ENCODE measurements at places on chromosomes 13 and 19. TPM values are rescaled to one million over a fixed set of nuclear protein-coding genes. Genes with fewer than 3 reads are reported as not detected.

Gene GPR4
- total RNA-seq = 0.26 TPM

Gene CEACAM4
- total RNA-seq = not detected

Gene ZNF180
- total RNA-seq = 5.9 TPM

Gene CEACAM16
- total RNA-seq = not detected

Gene CD177
- not detected for total RNA-seq

- DNase-seq = no peak
These were observed 626 bp upstream of the ATP5F1D start for GRCh38 chr19:1240925-1241324.

DNA sequence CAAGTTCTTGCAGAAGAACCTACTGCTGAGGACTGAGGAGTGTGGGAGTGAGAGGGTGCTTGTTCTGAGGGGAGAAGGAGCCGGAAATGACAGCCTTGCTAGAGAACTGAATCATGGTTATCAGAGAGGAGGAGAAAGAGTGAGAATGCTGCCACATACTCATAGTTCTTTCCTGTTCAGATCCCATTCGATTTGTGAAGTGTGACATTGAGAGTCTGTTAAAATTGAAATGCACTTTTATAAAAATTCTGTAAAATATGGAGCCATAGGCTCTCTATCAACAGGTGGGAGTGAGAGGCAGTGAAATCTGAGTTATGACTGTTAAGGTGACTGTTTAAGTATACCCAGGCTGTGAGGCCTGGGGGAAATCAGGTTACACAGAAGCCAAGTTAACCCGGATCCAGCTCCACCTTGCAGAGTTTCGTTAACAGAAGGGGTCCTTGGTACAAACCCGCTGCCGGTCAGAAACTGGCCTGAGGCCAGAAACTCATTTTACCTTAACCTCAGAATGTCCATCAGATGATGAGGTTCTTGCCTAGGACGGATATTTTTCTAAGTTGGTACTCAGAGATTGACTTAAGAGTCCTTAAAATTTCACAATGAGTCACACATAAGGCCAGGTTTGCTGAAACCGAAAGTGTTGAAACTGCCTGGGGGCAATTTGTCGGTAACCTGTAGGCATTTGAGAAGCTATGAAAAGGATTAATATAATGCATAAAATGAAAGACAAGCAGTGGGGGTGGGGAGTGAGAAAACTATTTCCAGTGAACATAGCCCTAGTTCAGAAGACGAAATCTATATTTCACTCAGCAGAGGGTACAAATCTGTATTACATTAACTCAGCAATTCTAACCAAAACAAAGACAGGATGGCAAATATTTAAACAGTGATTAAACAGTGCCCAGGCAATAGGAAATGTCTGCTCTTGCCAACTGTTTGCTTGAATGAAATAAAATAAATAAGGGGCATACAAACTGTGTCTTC, 350.5 kb downstream of the KCNRG start:
- no peak for DNase-seq

DNA sequence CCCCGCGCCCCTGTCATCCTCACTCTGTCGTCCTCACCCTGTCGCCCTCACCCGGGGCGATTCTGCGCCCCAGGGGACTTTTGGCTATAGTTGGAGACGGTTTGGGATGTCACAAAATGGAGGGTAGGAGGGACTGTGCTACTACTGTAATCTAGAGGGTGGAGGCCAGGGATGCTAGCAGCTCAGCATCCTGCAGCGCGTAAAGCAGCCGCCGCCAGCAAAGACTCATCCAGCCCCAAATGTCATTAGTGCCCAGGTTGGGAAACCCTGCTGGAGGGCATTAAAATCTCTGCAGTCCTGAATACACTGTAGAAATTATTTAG, 362 bp downstream of the ZNF557 start:
- no peak for DNase-seq

DNA sequence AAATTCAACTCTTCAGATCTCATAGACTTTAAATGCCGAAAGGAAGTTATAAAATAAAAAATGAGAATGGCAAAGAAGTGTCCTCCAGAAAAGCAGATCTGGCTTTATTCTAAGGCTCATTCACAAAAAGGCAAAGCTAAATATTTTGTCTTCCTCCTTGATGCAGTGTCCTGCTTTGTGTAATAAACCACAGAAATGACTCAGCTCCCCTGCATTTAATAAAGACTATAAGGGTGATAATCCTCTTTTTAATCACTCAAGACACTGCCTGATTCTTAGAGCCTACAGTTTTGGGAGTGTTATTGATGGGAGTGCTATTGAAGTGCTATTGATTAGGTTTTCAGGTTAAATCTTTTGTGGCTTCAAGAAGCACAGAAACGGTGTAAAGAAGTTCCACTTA, 482.0 kb downstream of the PCDH20 start:
- DNase-seq = no peak

- DNase-seq = no peak
These were observed 361.6 kb upstream of the PCDH20 start for GRCh38 chr13:61777271-61777670.

GRCh38 chr19:48182434-48182833, 12.0 kb downstream of the ZSWIM9 start:
- DNase-seq = no peak

- DNase-seq = peak; percentile 50
These were observed 17.7 kb downstream of the NFIX start for GRCh38 chr19:13012690-13013608.

GRCh38 chr13:33547035-33547434, 261.5 kb upstream of the STARD13 start:
- DNase-seq = peak; percentile 55

GRCh38 chr19:2327773-2328400, 499 bp downstream of the LSM7 start:
- DNase-seq = peak; percentile 93

GRCh38 chr13:20798027-20798426, 24.3 kb upstream of the EEF1AKMT1 start:
- no peak for DNase-seq

- DNase-seq = no peak
These were observed 8.2 kb upstream of the ZNF792 start for GRCh38 chr19:34972163-34972705.

- DNase-seq = no peak
These were observed 25.4 kb upstream of the SEMA6B start for GRCh38 chr19:4584670-4585460.

DNA sequence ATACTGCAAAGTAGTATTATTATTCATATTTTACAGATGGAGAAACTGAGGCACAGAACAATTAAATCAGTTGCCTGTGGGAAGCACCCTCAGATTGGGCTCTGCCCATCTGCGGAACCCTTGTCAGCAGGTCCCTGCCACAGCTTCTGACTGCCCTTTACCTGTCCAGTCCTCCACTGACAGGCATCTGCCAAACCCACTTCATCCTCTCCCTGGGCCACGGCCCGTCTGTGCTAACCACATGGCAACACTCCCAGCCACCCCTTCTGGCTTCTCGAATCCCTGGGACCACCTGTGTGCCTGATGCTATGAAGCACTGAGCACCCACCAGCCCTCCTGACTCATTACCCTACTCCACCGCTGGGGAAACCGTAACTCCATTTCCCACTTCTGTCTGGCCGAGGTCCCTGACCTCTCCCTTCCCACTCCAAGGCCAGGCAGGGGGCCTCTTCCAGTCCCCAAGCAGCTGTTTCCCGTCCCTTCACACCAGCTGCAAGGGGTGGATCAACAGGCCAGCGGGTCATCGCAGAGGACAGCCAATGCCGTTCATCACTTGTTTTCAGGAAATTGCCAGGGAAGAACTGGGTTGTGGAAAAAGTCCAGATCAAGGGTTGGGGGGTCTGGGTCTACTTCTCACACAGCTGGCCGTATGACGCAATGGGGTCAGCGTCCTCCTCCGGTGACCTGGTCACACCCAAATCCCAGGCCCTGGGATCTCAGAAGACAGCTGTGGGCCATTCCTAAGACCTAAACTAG, 2.5 kb downstream of the KANK3 start:
- no peak for DNase-seq

All from Karpas-422 (cell line).